ENCODE measurements at places on chromosomes 2 and 18. TPM values are rescaled to one million over a fixed set of nuclear protein-coding genes. Genes with fewer than 3 reads are reported as not detected.

Gene LYPD6
- total RNA-seq, result not detected

Gene ANKAR
- total RNA-seq, result 4.2 TPM

Gene POTEI
- not detected for total RNA-seq

Gene NR4A2
- total RNA-seq, result 21.9 TPM

Gene LRP2
- 0.17 TPM for total RNA-seq

Gene C2orf78
- not detected for total RNA-seq

Gene AGXT
- total RNA-seq, result not detected

Gene AP1S3
- total RNA-seq, result 11.9 TPM

Gene FAHD2B
- 18.8 TPM for total RNA-seq

Gene AQP12A
- total RNA-seq, result not detected

Gene DSC2
- not detected for total RNA-seq

Gene DQX1
- total RNA-seq, result 0.86 TPM

Gene LINC00305
- total RNA-seq, result not detected

Gene CCDC74B
- total RNA-seq, result 1.8 TPM

Gene BUB1
- total RNA-seq, result 56.1 TPM

Gene RAD51AP2
- total RNA-seq, result not detected

Gene PRKAG3
- total RNA-seq, result not detected

Gene ASTL
- 2.9 TPM for total RNA-seq

Gene PMAIP1
- total RNA-seq, result 57.2 TPM

Gene NPHP1
- total RNA-seq, result 0.12 TPM

Gene IL36RN
- not detected for total RNA-seq

Gene HOXD4
- not detected for total RNA-seq

Gene SERPINB11
- total RNA-seq, result not detected

Gene OTOS
- total RNA-seq, result not detected

Gene FN1
- total RNA-seq, result 2.7 TPM

Gene NEU2
- total RNA-seq, result not detected

Gene UGT1A9
- total RNA-seq, result not detected

Gene RNF152
- 0.56 TPM for total RNA-seq

Gene GALR1
- not detected for total RNA-seq

Gene BOLL
- 0.51 TPM for total RNA-seq

Gene CCT4
- total RNA-seq, result 381 TPM

Gene PDCL3
- total RNA-seq, result 45.5 TPM

Gene ANKRD30B
- total RNA-seq, result not detected

Gene LRATD1
- not detected for total RNA-seq

Gene AQP12B
- total RNA-seq, result not detected

Gene FAM136A
- total RNA-seq, result 89.1 TPM

Gene AMER3
- total RNA-seq, result not detected

Gene SLC35F6
- 14.5 TPM for total RNA-seq

Gene PROC
- total RNA-seq, result 0.29 TPM

Gene MRPL30
- total RNA-seq, result 25.5 TPM

Gene SNORC
- total RNA-seq, result 1.8 TPM
